ENCODE measurements at places on chromosomes 5 and 9.

DNA sequence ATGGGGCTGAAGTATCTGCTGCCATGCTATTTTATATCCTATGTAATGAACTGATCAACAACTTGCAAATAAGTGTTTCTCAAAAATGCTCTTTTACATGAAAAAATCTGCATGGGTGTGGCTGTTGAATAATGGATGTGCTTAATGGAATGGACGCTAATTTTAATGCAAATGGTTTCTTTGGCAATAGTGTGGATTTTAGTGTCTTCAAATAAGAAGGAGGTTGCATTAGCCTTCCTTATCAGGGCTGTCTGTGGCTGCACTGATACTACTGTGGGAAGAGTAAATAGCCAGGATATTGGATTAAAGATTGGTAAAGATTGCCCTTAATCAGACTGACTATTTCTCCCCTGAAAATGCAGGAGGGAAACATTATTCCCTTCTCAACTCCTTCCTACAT lies 121.9 kb upstream of the STK32A start:
- no peak for DNase-seq

- DNase-seq, result no peak
Observed at GRCh38 chr5:31033295-31033694, 160.2 kb upstream of the CDH6 start.

GRCh38 chr5:82917584-82917983 lies 159.6 kb downstream of the TMEM167A start:
- DNase-seq, result no peak

- DNase-seq, result no peak
Observed at GRCh38 chr9:117278471-117279035, 136.3 kb downstream of the ASTN2 start.

DNA sequence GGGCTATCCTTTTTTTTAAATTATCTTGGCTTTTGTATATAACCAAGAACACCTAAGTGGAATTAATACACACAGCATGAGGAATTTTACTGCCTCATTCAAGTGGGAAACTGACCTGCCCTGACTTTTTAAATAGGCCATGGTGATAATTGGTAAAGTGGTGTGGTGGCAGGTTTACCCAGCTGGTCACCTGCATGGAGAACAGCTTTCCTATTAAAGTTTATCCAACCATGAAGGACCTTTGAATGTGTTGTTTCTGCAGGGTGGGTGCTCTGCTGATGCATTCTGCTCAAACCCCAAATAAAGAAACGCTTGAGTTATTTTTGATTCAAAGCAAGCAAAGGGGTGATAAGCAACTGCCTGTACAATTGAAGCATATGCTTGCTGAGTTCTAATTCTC lies 261.0 kb upstream of the GRIN3A start:
- DNase-seq, result no peak

DNA sequence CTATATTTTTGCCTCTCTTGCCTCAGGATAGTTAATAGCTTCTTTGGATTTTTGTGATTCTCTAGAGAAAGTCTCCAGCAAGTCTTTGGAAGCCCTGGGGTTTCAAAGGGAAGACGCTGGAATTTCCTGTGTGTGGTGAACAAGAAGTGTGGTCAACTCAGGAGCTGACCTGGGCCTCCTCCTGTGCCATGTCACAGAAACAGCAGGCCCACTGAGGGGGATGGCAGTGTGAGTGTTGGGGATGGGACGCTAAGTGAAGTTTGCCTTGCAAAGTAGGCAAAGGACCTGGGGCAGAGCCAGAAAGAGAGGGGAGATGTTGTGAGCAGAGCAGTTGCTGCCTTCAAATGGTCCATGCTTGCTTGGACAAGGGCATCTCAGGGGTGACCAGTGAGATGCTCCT lies 226.3 kb downstream of the DMRT2 start:
- no peak for DNase-seq

GRCh38 chr5:97229196-97229595 lies 46.1 kb upstream of the RIOK2 start:
- no peak for DNase-seq

DNA sequence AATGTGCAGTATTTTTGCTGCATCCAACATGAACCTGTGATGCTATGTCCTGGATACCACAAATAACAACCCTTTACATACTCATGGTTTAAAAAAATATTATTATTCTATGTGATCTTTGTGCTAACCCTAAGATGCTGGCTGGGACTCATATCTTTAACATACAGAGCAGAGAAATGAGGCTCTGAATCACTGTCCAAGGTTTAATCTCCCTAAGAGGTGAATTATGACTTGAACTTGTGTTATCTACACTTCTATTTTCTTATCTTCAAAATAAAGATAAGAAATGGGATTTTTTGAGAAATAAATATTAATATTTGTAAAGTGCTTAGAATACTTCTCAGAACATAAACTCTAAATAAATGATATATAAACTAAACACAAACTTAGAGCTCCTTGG lies 68.8 kb upstream of the GRIA1 start:
- DNase-seq, result no peak

DNA sequence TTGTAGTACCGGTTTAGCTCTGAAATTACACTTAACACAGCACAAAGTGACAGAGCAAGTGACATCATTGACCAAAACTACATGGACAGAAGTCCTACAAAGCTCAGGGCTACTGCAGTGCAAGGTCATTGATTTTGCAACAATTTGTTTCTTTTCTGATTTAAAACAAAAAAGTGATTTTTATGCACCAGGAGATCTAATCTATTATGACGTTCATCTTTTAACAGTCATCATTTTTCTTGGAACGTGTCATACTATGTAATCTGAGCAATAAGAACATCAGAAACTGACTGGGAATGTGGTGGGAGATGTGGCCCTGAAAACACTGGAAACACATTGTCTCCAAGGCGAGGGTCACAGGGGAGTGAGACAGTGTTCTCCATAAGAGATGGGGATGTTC lies 17.4 kb upstream of the ZFAND5 start:
- DNase-seq, result no peak

DNA sequence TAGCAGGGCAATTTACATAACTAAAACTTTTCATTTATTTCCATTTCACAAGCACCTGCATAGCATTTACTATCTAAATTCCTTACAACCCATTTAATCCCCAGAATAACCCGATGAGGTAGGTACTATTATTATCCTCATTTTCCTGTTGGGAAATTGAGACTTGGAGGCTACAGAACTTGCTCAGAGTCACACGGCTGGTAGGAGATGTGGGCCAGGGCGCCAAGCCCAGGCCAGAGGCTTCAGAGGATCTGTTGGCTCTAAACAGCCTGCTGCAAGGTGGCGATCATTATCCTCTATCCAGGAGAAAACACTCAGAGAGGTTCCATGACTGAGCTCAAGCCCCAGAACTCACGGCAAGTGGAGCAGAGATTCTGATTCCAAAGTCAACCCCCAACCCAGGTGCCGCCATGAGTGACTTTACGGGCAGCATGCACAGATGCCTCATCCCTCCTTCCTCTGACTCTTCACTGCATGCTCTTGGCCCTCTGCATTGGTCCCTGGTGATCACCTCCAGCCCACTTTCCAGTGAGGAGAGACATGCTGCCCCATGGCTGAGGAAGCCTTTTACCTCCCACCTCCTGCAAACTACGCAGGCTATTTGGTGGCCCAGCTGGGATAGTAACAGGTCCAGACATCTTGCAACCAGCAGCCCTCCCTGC lies 168.4 kb upstream of the FSTL4 start:
- no peak for DNase-seq

DNA sequence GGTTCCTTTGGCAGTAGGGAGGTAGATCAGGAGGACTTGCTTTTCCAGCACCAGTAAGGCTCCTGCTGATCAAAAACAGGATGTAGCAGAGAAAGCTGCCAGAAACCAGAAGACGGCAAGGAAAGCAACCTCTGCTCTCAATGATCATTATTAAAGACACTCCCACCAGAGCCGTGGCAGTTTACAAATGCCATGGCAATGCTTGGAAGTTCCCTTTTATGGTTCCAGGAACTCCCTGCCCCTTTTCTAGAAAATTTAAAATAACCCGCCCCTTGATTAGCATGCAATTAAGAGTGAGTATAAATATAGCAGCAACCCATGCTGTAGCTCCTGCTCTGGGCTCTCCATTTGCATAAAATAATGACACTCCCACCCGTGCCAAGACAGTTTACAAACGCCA lies 16.1 kb downstream of the EQTN start:
- DNase-seq, result no peak

GRCh38 chr5:1667648-1668140 lies 131.9 kb downstream of the MRPL36 start:
- no peak for DNase-seq

GRCh38 chr9:135555910-135556309 lies 5.6 kb upstream of the PAEP start:
- no peak for DNase-seq

DNA sequence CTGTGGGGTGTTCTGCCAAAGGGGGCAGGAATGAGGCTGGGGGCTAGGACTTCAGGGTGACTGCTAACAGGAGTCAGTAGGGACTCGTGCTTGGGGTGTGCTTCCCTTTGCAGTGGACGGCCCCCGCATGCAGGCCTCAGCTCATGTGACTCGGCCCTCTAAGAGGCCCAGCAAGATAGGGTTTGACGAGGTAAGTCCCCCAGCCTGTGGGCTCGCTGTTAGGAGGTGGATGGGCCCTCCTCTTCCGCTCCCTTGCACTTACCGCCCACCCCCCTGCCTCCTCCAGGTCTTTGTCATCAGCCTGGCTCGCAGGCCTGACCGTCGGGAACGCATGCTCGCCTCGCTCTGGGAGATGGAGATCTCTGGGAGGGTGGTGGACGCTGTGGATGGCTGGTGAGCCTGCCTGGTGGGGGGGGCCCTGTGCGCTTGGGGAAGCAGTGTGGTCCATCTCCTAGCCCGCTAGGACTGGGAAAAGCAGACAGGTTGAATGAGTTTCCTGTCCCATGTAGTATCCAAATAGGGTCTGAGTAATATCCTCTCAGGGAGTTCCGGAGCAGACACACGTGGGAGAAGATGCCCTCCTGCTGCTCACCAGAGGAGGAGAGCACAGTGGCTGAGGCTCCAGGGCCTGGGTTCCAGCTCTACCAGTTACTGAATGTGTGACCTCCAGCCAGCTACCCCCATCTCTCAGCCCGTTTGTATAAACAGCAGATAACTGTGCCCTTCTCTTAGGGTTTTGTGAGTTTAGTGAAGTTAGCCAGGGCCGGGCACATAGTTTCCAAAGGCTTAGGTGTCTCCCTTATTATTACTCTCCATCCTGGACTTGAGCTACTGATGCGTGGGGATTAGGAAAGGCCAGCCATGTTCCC lies 8.2 kb downstream of the CERCAM start:
- DNase-seq, result no peak

GRCh38 chr9:116673375-116673774 lies 13.7 kb upstream of the TRIM32 start:
- DNase-seq, result no peak

DNA sequence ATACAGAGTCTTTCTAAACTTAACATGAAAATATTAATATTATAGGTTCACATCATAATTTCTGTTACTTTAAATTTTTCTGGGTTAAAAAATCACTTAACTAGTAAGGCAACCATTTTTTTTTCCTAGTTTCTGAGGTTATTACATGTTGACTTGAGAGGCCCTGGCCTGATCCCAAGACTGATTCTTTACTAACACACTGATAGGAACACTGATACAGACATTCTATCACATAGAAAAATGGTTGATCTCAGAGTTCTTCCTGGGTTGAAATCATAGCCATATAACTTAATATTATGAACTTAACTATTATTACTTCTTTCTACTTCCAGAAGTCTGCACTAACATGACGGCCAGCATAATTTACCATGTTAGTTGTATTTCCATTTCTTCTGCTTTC lies 43.0 kb downstream of the AP3S1 start:
- DNase-seq, result no peak

DNA sequence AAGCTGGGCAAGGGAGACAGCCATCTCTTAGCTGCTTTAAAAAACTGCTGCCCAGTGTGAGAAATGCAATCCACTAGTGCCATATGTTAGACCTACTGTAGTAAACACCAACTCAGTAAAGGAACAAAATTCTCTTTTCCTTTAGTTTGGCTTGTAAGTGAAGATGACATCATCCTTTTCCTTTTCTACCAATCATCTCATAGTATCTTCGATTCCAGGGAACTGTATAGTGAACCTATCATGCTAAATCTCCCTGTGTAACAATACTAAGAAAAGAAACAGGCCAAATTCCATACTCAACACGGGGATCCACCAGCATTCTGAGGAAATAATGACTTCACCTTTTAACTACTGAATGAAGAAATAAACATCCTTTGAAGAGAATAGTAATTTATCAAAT lies 100.1 kb downstream of the RAPGEF6 start:
- no peak for DNase-seq

- no peak for DNase-seq
Observed at GRCh38 chr9:69658987-69659675, 13.0 kb downstream of the APBA1 start.

DNA sequence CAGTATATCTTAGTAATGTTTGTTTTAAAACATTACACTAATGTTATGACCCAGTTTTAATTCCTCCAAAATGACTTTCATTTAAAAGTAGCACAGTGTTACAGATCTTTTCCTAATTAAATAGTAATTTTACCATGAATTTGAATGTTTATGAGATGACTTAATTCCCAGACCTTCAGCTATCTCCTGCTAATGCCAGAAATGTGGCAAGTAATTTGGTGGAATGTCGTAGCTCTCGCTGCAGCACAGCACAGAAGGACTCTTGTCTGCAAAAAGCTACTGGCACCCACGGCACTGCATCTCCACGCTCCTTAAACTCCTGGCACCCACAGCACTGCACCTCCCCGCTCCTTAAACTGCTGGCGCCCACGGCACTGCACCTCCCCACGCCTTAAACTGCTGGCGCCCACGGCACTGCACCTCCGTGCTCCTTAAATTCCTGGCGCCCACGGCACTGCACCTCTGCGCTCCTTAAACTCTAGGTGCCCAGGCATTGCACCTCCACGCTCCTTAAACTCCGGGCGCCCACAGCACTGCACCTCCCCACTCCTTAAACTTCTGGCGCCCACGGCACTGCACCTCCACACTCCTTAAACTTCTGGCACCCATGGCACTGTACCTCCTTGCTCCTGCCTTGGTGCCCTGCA lies 163.1 kb downstream of the CDK5RAP2 start:
- no peak for DNase-seq

- DNase-seq, result no peak
Observed at GRCh38 chr9:12771891-12772290, 2.9 kb upstream of the LURAP1L start.

GRCh38 chr9:4796988-4797853 lies 4.5 kb downstream of the RCL1 start:
- DNase-seq, result peak; percentile 27

DNA sequence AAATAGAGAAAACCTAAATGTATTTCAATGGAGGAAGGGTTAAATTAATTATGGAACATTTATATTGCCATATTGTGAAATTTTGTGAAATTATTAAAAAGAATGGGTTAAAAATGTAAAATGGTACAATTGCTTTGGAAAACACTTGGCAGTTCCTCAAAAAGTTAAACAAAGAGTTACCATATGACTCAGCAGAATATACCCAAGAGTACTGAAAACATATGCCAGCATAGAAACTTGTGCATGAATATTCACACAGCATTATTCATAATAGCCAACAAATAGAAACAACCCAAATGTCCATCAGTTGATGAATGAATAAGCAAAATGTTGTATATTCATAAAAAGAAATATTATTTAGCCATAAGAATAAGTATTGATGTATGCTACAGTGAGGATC lies 181.0 kb upstream of the MAST4 start:
- DNase-seq, result no peak

Measured in neuronal stem cell (in vitro differentiated cells).